Jurkat, Clone E6-1 (cell line): ENCODE measurements at places on chromosomes 3 and 15.

DNA sequence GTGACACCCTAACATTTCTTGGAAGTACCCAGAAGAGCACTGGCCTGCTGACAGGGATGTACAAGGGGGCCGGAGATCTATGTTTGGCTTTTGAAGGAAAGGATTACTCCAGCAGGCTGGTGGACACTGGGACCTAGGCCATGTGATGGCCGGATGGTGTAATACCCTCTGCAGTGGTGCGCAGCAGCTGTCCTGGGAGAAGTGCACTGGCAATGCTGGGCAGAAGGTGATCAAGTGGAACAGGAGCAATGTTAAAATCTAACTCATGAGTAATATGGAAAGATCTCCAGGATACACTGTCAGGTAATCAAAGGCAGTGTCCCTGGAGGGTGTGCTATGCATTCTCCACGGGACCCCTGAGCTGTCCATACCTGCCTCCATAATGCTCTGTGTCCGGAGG lies 71.2 kb upstream of the POMGNT2 start:
- DNase-seq: no peak

- no peak for DNase-seq
These were observed 188.6 kb downstream of the CHL1 start for GRCh38 chr3:385151-385550.

GRCh38 chr15:46365572-46365971 lies 730.7 kb downstream of the SQOR start:
- DNase-seq: no peak

DNA sequence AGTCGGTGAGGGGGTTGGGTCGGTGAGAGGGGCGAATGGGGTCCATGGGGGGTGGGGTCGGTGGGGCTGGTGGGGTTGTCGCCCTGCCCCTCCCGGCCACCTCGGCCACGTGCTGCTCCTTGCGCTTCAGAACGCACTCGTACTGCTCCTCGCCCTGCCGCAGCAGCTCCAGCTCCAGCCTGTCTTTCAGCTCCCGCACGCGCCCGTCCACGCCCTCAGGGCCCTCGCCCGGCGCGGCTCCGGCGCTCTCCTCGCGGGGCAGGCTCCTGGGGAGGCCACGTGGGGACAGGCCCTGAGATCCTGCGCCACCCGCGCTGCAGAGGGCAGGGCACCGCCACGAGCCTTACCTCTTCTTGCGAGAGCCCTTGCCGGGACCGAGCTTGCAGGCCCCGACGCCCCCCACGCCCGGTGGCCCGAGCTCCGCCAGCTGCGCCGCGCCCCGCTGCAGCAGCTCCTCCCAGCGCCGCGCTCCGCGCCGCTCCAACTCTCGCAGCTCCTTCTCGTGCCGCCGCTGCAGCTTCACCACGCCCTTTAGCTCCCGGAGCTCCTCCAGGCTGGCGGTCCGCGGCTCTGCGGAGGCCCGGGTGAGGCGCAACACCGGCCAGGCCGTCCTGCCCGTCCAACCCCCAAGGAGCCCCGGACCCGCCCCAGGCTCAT lies 8.2 kb upstream of the ANKRD63 start:
- no peak for DNase-seq

- DNase-seq: no peak
These were observed 30.2 kb downstream of the CPNE4 start for GRCh38 chr3:132004571-132004970.

- no peak for DNase-seq
These were observed 480.3 kb downstream of the FGF12 start for GRCh38 chr3:192246847-192247559.

- DNase-seq: no peak
These were observed 41.6 kb downstream of the FBN1 start for GRCh38 chr15:48603922-48604321.

DNA sequence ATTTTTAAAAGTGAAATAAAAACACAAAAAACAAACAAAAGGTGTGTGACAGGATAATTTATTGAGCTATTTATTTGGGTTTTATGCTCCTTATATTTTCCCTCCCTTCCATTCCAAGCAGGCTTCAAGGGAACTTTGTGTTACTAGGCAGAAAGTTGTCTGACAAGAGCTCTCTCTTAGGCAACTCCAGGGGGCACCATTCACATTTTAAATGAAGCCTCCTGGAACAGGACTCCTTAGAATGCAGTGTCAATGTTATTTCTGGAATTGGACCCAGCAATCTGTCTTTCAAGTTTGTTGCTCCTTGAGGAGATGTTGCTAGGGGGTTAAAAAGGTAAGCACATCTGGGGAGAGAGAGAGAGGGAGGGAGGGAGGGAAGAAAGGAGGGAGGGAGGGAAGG lies 5.4 kb upstream of the RFX7 start:
- peak; percentile 47 for DNase-seq

DNA sequence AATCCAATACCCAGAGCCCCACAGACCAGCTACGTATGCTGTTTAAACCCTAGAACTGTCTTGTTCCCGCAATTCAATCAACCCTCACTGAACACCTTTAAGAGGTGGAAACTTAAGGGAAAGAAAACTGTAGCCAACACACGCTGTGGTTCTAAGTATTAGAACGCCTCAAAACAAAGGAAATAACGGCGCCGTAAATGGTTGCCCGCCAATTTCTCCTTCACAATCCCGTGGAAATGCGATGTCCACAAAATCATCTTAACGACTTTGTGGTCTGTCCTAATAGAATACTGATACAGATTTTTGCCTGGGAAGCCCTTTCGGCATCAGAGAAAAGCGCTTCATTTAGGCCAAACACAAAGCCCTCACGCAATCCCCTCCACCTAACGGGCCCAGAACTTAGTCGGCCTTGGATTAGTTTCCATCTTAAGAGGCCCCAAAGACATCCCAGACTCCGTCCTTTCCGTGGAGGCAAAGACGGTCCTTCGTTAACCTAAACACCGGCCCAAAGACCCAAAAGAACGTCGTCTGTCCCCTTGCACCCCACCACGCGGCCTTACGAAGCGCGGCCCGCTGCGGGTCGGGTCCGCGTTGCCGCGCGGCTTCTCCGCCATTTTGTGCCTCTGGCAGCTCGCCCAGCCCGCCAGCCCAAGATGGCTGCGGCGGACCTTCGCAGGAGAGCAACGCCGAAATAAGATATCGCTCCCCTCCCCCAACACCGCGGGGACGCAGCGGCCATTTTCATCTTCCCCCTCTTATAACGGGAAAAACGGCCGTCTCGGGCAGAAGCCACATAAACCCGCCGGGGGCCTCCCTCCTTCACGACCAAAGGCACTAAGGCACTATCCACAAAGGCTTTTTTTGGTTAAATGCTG lies 763 bp downstream of the TRA2B start:
- peak; percentile 85 for DNase-seq

GRCh38 chr3:128054367-128054766 lies 2.1 kb downstream of the SEC61A1 start:
- DNase-seq: no peak

DNA sequence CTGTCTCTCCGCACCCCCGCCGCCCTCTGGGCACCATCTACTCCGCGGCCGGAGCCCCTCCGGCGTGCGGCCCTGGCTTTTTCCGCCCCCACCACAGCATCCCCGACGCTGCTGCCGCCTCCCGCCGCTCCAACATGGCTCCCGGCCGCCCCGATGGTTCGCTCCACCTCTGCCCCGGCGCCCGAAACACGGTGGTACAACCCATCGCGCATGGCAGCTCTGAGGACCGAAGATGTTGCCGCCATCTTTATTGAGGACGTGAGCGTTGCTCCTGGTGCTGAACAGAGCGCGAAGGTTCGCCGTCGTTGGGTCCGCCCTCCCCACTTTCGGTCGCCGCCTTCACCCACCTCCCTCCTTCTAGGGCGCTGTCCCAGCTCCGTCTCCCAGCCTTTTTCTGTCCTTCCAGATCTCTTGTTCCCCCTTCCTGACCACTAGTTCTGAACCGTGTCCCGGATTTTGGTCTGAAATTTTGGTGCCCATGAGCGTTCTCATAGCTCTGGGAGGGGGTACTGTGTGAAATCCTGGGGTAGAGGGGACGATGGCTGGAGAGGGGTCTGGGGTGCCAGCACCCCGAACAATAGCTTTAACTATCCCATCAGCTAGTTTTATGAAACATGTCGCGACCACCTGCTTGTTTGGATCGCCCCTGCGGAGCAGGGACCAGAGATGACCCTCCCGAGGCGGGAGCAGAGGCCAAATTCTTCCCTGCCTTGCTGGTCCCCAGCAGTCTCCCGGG lies at the start of gene CELSR3:
Gene CELSR3, minus strand, starts transcription at position 134 of the 736 bp plus-strand sequence. CDS start 252 bp downstream, outside the sequence.
- no peak for DNase-seq

DNA sequence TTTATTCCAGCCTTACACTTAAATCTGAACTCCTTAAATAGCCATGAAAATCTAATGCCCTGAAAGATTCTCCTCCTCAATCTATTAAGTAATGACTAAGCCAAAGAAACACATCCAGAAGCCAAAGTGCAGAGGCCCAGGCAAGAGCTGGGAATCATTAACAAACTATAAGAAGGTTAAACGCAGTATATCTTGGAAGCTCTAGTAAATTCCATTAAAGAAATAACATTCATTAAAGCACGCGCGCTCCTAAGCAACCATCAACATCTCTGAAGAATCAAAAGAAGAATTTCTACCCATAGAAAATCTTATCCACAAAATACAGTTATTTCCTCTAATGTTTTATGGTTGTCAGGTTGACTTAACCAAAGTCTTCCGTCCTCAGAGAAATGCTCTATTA lies 29.5 kb downstream of the MB21D2 start:
- DNase-seq: no peak

DNA sequence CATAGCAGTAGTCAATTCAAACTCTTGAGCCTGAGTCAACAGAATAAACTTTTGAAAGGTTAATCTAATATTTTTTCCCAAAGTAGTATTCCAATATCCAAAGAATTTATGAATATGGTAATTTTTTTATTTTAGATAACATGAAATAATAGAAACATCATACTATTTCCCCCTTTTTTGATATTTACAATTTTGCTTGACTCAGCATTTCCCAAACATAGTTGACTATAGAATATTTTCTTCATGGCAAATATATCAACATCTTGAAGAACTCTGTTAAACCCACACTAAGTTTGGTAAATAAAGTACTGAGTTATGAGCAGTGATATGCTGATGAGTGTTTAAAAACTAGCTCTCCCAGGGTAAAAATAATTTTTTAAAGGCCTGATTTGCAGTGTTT lies 380.0 kb upstream of the ARL6 start:
- DNase-seq: no peak

DNA sequence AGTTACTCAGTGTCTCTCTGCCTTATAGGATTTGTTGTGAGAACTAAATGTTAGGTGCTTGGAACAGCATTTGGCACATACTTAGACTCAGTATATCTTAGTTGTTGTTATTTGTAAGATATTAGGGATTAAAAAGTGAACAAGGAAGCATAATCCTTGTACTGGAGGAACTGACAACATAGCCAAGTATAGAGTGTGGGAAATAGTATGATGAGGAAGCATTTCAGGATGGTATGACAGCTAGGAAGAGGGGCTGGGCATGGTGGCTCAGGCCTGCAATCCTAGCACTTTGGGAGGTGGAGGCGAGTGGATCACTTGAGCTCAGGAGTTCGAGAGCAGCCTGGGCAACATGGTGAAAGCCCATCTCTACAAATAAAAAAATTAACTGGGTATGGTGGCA lies 16.6 kb upstream of the GCNT3 start:
- DNase-seq: no peak

GRCh38 chr3:52715714-52716305 lies 9.9 kb downstream of the SPCS1 start:
- DNase-seq: no peak
